Stimulated activated CD4-positive, alpha-beta T cell treated with anti-CD3 and anti-CD28 coated beads, Interleukin-2, amount 100 ng/mL, for 4 hours (primary cell): ENCODE measurements at places on chromosomes 11 and 22.

- no peak for DNase-seq
Measured at GRCh38 chr11:123323568-123323967, 106.5 kb upstream of the GRAMD1B start.

DNA sequence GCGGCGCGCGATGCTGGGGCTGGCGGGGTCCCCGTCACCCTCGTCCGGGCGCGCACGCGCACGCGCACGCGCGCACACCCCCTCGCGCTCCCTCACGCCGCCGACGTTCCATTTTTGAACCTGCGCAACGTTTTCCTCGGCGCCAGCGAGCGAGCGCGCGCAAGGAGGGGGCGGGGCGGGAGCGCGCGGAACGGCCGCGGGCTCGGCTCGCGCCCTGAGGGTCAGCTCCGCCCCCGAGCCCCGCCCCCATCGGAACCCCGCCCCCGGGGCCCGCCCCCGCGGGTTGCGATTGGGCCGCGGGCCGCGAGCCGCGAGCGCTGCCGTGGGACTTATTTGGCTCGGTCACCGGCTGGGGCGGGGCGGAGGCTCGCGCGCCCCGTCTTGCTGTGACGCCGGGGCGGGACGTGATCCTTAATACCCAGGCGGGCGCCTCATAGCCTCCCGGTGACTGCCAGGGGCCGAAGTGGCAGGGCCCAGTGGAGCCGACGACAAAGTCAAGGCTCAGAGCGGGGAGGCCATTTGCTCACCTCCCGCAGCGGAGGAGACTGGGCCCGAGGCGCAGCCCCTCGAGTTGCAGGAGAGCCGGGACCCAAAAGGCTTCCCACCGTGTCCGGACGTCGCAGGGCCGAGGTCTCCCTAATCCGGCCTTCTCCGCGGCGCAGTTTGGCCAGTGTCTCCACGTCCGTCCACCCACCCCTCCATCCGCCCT, at the start of gene CBX7:
Gene CBX7, minus strand, starts transcription at position 170 of the 709 bp plus-strand sequence. CDS start 236 bp downstream, outside the sequence.
- peak; percentile 80 for DNase-seq

DNA sequence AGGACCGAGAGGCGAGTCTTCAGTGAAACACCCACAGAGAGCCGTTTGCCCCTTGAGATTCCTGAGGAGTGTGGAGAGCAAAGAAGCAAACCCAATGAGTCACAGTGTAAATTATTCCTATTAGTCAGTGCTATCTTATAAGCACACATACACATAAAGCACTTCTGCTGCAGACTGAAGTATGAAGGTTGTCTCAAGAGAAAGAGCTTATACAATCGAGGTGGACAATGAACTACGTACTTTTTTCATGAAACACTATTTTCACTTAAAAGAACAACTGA, 37.3 kb downstream of the GALNT18 start:
- no peak for DNase-seq

DNA sequence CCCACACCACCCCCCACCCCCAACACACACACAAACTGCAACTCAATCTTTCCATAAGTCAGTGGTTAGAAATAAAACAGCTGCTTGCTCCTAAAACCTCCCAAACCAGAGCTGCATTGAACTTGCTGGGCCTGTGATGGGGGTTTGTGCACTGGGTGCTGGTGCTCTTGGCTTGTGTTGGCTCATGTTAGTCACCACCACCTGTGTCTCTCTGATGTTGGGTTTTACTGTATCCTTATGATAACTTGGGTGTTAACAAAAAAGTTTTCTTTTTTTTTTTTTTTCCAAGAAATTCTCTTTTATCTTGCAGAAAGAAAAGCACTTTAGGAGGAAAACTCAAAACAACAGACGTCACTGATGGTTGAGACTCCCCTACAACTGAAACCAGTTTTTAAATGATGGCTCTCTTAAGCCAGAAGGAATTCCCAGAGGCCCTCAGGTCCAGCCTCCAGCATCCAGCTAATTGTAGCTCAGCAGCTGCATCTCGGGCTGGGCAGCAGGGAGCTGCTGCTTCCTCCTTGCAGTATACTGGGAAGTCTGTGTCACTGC, 79.9 kb upstream of the DRD2 start:
- DNase-seq: no peak

GRCh38 chr11:1873048-1873812, 18.5 kb downstream of the PRR33 start:
- DNase-seq: no peak

- no peak for DNase-seq
Measured at GRCh38 chr11:69559181-69559580, 77.7 kb downstream of the LINC01488 start.

- DNase-seq: no peak
Measured at GRCh38 chr22:38347181-38347943, 30.1 kb upstream of the CSNK1E start.

DNA sequence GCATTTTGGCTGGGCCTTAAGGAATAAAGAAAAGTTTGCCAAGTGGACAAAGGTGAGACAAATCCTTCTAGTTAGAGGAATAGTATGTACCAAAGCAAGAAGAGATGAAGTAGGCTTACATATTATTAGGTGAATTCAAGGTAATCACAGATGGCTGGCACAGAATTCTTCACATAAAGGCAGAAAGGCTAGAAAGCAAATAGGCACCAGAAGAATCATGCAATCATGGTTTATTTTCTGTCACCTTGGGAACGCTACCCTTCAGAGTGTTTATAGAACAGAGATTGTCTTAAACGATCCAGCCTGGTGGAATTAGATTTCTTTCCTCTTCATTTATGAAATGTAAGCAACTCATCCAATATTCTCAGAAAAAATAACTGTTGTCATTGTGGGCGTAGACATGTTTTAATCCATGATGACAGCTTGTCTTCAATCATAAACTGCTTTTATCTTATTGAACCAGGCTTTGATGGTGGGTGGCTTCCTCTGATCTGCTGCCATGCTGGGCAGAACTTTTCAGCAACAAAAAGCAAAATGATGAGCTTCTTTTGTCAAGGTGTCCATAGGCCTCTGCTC, 49.0 kb upstream of the CSNK2A3 start:
- no peak for DNase-seq

- DNase-seq: no peak
Measured at GRCh38 chr22:31748490-31748889, 1.4 kb downstream of the PRR14L start.

DNA sequence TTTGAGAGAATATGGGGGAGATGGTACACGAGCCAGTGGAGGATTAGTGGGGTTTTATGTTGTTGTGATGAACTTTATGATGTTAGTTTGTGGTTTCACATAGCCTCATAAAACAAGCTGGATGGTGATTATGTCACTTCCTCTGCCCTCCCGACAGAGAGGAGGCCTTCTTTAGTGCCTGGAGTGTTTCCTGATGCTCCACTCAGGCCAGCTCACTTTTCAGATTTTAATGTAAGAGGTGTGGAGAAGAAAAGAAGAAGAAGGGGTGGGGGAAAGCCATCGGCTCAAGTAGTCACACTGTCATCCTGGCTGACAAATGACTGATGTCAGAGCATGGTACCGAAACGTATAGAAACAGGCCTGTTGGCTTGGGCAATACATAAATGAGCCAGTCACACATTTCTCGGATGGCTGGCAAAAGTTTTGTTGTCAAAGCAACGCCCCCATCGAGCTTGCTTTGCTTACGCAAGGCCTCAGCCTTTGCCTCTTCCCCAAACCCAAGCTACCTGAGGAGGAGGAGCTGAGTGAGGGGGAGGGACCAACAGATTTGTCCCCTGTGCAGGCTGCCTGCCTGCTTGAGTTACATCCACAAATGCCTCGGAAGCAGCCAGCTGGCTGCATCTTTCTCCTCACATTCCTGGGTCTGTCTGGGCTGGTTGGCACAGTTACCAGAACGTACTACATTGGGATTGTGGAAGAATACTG, at the start of gene HEPHL1:
Gene HEPHL1, plus strand, starts transcription at position 578 of the 705 bp plus-strand sequence. Its CDS starts 15 bp downstream, at position 593.
- no peak for DNase-seq

GRCh38 chr11:113627946-113628345, 78.2 kb downstream of the TMPRSS5 start:
- no peak for DNase-seq

GRCh38 chr11:88039476-88040147, 135.6 kb downstream of the RAB38 start:
- DNase-seq: no peak

DNA sequence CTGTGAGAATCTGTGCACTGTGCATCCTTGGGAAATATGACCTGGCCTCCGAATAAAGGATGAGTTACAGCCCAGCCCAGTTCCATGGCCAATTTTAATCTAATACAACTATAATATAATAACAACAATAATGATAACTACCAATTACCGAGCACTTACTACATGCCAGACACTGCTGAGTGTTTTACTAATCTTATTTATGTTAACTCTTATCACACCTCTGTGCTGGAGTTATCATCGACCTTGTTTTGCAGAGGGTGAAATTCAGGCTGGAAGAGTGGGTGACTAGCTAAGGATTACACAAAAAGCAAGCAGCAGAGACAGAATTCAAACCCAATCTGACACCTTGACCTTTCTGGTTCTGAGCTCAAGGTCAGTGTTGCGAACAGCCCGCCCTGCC, 83.9 kb downstream of the GALNT18 start:
- DNase-seq: no peak

GRCh38 chr11:116229236-116229970, 543.4 kb downstream of the BUD13 start:
- DNase-seq: no peak

DNA sequence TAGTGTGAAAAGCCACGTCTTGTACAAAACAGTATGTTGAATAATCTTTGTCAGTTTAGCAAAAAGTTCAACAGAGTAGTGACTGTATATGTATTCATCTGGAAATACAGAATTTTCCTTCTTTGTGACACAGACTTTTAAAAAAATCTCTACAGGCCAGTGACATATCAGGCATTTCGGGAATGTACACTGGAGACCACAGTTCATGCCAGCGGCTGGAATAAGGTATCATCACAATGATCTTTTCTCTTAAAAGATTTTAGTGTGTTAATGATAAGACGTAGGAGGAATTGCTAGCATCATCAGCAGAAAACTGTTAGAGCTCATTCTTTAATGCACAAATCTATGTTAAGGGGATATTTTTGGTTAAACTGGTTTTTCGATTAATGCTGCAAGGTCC, 57.4 kb downstream of the BCL2L13 start:
- no peak for DNase-seq

DNA sequence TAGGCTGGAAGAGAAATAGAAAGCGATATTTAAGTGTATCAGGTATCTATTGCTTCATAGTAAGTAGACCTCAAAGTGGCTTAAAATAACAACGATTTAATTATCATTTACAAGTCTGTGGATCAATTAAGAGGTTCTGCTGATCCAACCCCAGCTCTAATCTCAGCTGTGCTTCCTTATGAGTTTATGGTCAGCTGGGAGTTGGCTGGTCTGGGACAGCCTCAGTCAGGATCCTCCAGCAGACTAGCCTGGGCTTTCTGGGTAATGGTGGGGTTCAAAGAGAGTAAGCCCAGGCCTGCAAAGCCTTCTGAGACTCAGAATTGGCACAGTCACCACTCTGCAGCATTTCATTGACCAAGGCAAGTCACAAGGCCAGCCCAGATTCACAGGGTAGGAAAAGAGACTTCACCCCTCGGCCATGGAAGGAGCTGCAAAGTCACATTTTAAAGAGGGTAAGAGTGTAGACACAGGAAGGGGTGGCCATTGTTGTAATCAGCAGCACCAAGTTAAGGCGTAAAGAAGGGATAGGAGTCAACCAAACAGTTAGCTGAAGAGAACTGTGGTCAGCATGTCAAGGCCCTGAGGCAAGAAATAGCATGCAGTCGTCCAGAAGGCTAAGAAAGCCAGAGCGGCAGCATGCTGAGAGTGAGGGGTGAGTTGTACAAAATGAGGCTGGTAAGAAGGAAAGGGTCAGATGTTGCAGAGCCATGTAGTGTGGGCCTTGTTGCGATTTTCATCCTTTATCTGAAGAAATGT, 168.2 kb downstream of the ETS1 start:
- no peak for DNase-seq

GRCh38 chr11:60347084-60347797, 20.2 kb downstream of the MS4A6E start:
- DNase-seq: no peak

DNA sequence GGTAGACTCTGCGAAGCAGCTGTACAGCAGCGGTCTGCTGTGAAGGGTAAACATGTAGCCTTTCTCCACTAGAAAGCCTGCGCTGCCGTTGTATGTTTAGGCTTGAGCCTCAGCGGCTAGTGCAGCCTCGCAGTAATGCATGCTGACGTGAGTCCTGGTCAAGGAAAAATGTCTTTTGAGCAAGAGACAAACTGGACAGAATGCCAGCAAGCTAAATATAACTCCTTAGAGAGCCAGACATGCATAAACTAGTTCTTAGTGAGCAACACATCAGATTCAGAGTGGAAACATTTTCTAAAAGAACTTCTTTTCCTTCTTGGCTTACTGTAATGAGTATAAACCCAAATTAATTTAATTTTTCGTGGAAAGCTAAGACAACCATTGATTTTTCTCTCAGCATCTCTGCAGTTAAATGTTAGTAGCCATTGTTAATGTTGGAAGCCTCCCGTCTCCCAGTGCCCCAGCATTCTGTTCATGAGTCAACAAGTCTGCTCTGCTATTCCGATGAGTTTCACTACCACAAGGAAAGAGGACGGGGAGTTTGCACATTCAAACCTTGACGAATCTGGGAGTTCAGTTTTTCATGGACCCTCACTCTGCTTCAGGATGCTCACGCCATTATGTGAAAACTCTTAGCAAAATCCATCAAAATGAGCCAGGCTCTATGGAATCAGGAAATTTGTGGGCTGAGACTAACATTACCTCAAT, 51.4 kb downstream of the JAM3 start:
- no peak for DNase-seq

DNA sequence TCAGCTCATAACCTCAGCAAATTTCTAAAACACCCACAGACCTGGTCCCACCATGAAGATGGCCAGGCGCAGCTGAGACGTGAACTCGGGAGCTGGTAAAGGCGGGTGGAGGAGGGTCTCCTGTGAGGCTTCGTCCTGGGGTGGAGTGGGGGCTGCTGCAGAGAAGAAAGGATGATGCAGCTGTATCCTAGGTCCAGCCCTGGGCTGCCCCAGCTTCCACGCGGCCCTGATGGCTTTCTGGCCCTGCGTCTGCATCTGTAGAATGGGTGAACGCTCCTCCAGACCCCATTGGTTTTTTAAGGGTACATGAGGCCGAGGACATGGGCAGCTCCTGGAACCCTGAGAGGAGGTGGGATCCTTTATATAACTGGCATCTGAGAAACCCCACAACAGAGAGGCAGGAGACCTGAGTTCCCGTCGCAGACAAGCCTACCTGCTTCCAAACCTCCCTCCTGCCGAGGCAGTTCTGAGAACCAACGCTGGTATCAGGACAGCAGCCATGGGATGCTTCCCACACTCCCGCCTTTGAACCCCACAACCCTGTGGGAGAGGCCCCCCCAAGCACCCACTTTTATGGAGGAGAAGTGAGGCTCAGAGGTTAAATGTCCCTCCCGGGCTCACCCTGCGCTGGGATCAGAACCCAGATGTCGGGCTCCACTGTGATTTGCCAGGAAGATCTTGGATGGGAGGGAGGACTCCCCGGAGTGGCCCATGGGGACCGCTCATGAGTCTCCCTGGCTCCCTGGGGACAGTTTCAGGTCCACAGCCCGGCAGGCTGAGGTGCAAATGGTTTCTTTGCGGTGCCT, 55.2 kb upstream of the FGF3 start:
- DNase-seq: no peak

DNA sequence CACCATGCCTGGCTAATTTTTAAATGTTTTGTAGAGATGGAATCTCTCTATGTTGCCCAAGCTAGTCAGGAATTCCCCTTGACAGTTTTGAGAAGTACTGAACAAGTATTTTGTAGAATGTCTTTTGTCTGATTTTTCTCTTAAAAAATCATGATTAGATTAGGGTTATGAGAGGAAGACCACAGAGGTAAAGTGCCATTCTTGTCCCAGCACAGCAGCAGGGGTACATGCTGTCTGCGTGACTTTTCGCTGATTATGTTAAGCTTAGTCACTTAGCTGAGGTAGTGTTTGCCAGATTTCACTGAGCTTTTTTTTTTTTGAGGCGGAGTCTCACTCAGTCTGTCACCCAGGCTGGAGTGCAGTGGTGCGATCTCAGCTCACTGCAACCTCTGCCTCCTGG, 13.6 kb upstream of the NUP160 start:
- no peak for DNase-seq

GRCh38 chr22:23381661-23382427, 198.2 kb downstream of the IGLL1 start:
- DNase-seq: no peak
